Stimulated activated CD8-positive, alpha-beta memory T cell treated with anti-CD3 and anti-CD28 coated beads, Interleukin-2, amount 100 ng/mL, for 1 hour (primary cell): ENCODE measurements at places on chromosomes 3 and 15.

DNA sequence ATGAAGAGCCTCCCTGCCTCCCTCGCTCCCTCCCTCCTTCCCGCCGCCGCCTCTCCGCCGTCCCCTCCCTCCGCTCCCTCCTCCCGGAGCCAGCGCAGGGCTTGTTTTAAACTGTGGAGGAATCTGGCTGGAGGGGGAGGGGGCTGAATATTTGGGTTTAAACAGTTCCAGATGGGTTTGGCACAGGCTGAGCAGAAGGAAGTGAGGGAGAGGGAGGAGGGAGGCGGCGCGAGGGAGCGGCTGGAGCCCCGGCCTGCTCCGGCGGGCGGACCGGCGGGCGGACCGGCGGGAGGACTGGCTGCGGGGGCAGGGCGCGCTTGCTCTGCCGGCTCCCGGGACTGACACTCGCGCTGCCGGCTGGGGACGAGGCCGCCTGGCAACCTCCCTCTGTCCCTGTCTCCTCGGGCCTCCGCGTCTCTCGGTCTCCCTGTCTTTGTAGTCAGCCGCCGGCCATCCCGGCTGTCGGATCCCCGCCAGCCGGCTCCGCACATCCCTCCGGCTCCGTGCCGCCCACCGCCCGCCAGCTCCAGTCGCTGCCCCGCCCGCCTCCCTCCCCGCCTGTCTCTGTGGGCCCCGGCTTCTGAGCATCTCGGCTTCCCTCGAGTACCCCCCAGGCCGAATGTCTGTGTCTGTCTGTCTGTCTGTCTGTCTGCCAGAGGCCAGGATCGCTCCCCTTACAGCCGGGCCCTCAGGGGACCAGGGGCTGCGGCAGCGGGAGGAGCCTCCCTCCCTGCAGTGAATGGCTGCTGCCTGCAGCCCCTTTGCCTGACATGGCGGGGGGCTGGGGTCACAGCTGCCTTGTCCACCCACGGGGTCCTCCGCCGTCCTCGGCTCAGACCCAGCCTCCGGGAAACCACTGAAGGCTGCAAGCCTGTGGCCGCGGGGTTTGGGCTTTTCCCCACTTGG lies 7.6 kb downstream of the EPHB3 start:
- no peak for DNase-seq

GRCh38 chr15:39285071-39285470 lies 295.8 kb upstream of the THBS1 start:
- no peak for DNase-seq

GRCh38 chr15:41690636-41691035 lies 30.4 kb downstream of the MGA start:
- DNase-seq: no peak

DNA sequence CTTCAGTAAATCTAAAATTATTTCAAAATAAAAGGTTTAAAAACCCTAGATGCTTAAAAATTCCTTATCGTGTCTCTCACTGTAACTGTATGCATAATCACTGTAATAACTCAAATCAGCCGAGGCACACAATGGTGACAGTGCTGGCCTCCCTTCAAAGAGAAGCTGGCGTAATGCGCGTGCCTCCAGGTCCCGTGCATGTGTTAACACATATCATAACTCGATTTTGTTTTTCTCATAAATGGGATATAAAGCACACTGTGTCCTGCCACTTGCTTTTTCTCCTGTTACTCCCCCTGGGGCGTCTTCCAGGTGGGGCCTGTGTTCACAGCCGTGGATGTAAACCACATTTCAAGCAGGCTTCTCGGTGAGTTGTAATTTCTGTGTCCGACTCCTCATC lies 56.0 kb downstream of the TPRA1 start:
- no peak for DNase-seq

- no peak for DNase-seq
These were observed 87.9 kb downstream of the ZNF609 start for GRCh38 chr15:64548235-64548634.

DNA sequence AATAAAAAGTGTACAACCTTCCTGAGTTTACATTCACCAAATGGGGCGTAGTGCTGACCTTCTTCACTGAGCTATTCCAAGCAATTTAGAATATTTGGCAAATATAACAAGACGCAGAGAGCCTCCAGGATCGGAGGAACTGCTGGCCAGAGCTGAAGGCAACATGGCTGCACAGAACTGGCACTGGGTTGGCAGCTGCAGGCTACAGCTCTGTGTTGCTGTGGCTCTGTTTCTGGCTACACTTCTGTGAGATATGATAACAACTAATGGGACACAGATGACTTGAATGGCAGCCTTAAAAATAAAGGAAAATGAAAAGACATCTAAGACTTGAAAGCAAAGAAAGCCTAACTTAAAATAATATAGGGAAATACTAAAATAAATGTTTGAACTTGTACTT lies 10.8 kb upstream of the SLC6A20 start:
- no peak for DNase-seq

GRCh38 chr3:34777386-34777785 lies 861.9 kb upstream of the ARPP21 start:
- no peak for DNase-seq

DNA sequence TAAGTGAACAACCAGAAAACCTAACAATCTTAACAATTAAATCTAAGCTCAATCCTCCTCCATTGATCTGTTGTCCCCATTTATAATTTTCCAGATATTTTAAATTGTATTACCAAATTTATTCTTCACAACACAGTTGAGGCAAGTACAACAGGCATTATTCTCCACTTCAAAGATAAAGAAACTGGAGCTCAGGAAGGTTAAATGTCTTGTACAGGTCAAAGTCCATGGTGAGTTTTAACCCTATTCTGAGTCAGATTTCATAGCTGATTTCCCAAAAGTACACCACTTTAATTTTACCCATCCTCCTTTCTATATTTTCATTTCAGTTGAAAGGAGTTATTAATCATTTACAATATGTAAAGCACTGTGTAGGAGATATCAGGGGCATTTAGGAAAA lies 112.2 kb downstream of the FBXL22 start:
- DNase-seq: no peak

DNA sequence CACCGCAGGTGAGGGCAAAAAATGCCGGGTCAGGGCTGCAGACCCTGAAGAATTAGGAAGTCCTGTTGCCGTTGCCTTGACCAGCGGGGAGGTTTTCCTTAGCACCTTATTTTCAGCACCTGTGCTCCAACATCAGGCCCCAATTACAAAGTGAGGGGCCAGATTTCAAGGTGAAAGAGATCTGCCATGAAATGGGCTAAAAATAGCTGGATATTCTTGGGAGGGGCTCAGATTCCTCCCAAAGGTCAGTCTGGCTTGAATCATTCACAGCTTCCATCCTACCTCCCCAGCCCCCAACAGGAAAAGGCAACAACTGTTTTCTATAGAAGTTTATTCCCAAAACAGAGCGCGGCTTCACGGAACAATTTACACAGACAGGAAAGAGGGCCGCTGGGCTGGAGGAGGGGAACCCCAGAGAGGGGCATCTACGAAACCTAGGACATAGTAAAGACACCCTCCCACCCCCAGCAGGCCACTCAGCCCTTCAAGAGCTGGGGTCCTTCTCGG lies 941 bp upstream of the SLC26A6 start:
- no peak for DNase-seq

- DNase-seq: no peak
These were observed 50.7 kb upstream of the POLR2M start for GRCh38 chr15:57655809-57656208.

DNA sequence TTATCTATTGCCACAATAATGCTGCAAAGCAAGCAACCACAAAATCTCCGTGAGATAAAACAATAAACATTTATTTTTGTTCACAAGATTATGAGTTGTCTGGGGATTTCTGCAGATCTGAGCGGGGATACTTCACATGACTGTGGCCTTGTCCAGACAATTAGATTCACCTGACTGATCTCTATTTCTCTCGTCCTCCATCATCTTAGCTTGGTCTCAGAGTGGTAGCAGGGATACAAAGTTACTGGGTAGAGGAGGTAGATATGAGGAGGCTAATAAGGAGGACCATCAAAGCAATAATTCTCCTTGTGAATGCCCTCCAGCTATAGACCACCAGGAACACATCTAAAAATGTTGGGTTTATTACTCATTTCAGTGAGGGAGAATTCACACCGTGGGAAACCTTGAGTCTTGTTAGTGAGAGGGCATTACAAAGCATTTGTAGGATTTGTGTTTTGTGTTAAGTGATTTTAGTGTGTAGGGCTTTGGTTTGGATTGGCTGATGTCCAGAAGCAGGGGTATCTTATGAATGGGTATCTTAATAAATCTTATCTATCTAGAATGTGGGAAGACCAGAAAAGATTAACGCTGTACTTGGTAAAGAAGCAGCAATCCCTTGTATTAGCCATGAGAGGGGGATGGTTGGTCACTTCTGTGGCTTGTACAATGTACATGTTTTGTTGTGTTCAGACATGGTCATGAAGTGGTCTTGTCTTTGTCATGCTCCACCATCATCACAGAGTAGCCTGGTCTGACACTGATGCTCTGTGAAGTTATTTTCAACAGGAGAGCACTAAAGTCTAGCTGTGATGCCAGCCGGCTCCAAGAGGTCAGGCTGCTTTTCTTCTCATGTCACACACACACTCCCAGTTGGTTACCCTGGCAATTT lies 287.6 kb upstream of the STT3B start:
- DNase-seq: no peak

GRCh38 chr3:72332689-72333088 lies 515.6 kb downstream of the SHQ1 start:
- DNase-seq: no peak

DNA sequence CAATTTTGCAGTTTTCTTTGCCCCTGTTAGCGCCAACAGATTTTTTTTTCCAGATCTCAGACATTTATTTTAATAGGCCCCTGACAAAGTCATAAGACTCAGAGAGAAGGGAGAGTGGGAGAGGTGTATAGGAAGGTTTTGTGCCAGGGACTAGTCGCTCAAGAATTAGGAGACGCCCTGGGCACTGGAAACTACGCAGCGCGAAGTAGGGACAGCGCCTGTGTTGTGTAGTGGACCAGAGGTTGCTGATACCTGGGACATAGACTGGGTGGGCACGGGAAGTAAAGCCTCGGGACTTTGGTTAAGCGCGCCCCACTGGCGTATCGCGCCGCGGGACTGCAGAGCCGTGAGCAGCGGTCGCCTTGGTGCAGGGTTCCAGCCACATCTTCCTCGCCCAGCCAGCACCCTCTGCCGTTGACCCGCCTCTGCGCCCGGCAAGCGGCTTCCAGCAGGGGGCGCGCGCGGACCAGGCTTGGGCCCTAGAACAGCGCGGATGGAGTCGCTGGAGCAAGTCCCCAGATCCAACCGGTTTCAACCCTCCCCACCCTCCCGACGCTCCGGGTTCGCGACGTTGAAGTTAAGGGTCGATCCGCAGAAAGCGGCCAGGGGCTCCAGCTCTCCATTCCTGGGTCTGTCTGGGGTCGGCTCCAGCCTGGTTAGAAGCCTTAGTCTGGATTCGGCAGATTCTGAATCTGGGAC lies 3.0 kb upstream of the ISLR2 start:
- DNase-seq: peak; percentile 67

DNA sequence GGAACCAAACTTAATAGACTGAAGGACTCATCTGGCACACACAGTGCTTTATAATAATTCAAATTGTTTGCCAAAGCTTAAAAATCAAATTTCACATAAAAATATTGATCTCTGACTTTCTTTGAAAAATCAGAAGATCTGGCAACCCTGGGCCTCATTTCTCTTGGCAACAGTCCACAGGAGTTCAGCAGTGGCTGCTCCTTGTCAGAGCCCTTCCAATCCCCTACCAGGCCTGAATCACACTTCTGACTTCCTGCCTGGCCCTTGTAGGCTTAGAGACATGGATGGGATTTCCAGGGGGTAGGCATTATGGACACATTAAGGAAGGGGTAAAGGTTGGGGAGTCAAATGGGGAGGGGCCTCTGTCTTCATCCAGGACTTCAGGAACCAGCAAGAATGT lies 55.5 kb downstream of the PLS1 start:
- DNase-seq: no peak

DNA sequence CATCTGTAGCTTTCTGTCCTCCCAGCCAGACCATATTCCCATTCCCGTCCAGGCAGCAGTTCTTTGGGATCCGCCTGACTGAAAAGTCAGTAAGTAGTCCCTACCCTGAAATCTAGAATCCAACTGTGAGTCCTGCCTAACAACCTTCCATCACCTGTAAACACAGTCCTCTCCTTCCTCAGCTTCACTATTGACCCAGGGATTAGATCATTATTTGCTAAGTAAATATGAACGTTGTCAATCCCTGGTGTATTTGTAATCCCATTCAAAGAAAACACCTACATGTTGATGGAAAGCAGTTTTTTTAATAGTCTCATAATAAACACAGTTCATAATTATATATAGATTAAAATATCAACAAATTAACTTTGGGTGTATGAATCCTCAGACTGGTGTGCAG lies 732 bp downstream of the SAXO2 start:
- DNase-seq: no peak
